ENCODE measurements at places on chromosomes 4 and X.

DNA sequence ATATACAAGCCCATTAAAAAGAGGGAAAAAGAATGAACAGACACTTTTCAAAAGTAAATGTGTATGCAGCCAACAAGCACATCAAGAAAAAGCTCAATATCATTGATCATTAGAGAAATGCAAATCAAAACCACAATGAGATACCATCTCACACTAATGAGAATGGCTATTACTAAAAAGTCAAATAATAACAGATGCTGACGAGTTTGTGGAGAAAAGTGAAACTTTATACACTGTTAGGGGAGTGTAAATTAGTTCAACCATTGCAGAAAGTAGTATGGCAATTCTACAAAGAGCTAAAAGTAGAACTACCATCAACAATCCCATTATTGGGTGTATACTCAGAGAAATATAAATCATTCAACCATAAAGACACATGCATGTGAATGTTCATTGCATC, 203.0 kb downstream of the ARAP2 start:
- no peak for DNase-seq

- no peak for DNase-seq
These were observed 178.3 kb downstream of the AFAP1 start for GRCh38 chr4:7761312-7761711.

DNA sequence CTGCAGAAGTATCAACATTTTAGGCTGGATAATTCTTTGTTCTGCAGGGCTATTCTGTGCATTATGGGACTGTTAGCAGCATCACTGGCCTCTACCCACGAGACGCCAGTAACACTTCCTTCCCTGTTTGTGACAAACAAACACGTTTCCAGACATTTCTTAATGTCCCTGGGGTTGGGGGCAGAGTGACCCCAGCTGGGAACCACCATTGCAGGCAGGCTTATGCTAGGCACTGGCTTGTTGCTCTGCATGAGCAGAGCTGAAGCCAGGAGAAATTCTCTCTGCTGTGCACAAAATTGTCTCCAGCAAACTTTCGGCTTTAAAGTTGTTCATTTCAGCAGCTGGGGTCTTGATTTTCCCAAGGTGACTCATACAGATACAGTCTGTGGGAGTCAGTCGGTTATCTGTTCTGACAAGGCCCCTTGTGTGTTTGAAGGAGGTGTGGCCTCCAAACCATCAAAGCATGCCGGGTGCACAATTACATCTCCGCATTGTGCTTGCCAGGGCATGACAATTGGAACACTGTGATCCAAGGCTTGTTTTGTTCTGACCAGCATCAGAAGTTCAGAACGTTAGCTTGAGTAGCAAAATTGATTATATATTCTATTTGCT, 156.4 kb upstream of the BOD1L1 start:
- peak; percentile 31 for DNase-seq

DNA sequence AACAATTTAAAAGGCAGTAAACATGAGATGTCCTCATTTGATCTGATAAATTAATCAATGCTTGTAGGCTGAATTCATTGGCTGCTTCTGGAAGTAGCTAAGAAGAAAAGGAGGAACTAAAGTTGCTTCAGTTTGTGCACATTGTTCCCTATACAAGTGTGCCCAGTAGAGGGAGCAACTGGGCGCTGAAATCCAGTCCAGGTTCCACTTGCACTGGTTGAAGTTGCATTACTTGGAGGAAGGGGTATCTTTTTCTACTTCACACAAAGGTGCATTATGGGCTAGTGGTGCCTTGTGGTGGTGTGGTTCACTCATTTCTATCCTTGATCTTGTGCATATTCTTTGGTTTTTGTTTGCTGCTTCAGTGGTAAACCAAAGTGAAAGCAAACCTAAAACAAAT, 67.9 kb upstream of the SOX3 start:
- peak; percentile 13 for DNase-seq

GRCh38 chr4:146969126-146969525, 23.5 kb upstream of the TTC29 start:
- DNase-seq: no peak

DNA sequence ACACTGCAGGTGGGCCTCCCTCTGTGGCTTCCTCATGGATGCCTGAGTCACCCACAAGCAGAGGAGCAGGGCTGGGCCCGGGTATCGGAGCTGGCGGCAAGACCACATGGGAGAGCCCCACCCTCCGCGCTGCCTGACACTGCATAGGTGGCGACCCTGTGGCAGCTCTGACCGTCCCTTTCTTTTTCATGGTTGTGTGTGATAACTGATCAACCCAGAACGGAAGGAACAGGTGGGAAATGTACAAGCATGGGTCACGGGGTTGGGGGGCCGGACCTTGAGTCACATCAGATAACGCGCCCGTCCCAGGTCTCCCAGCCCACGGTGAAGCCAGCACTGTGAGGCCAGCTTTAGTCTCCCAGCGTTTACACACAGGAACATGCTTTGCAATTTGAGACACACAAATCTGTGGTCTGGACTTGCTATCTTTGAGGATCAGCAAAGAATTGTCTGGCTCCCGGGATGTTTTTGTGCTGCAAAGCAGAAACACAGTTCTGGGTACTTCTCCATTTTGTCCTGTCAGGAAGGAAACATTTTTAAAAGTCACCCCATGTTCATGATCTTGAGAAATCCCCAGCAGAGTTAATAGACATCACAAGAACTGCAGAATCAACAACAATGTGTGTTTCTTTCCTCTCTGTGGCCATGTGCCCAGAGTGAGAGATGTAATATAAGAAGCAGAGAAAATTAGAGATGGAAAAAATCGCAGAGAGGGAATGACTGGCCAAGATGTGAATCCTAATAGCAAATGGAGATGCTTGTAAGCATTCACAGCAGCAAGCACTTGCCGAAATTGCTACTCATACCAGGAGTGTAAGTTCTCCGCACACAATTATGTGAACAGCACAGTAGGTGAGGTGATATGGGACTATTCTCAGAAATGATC, 70.1 kb upstream of the CBR4 start:
- peak; percentile 34 for DNase-seq

DNA sequence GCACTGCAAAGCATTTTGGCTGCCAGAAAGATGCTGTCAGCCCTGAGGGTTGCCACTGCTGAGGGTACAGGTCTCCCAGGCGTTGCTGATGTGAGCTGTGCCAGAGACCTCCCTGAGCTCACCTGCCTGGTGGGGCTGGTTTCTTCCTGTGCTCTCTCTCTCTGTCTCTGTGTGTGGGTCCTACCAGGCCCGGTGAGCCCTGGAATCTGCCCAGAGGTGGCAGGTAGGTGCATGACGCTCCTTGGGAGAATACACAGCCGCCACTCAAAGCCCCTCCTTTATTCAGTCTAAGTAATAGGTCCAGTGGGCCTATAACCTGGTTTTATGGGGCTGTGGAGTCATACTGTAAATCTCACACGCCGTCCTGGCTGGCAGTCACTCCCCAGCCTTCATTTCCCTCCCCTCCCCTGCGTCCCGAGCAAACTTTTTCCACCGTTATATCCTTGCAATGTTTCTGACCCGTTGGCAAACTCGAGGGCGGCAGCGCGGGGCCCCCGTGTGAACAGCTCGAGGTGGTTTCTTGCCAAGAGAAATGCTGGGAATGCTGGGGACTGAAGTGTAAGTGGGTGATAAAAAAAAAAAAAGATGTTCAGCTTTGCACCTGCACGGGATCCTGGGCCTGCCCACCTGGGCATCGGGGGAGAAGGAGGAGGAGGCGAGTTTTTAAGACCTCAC, 245.9 kb downstream of the CRLF2 start:
- no peak for DNase-seq

DNA sequence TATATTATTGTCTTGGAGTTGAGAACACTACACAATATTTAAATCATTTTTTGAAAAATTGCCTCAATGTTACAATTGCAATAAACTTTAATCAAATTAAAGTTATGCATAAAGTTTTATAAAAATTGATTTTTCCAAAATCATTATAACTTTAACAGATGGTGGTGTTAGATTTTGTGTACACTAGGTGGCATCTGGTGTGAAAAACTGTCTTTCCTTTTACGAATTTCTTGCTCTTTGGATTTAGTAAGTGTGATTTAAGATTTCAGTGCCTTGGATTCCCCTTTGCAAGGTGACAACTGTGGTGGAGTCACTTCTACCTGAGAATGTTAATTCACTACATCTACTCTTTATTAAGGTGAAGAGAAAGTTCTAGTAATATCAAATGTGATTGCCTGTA, 91.6 kb downstream of the AREG start:
- peak; percentile 16 for DNase-seq
